ENCODE measurements at places on chromosomes 12 and 14.

- no peak for DNase-seq
Measured at GRCh38 chr12:26467351-26467750, 272.0 kb downstream of the SSPN start.

DNA sequence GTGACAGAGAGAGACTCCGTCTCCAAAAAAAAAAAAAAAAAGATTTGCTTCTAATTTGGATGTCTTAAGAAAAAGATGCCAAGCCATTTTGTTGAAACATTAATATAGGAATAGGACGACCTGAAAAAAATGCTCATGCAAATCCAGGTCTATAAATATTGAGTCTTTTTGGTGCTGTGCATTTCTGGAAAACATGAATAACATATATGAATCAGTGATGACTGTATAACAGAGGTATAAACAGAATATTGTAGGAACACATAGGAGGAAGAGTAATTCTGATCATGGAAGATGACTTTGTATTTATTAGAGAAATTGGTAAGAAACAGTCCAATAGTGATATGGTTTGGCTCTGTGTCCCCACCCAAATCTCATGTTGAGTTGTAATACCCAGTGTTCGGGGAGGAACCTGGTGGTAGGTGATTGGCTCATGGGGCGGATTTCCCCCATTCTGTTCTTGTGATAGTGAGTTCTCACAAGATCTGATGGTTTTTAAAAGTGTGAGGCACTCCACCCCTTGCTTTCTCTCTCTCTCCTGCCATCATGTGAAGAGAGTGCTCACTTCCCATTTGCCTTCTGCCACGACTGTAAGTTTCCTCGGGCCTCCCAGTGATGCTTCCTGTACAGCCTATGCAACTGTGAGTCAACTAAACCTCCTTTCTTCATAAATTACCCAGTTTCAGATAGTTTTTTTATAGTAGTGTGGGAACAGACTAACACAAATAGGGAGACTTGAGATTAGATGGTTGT lies 3.0 kb upstream of the SRSF5 start:
- DNase-seq = no peak

DNA sequence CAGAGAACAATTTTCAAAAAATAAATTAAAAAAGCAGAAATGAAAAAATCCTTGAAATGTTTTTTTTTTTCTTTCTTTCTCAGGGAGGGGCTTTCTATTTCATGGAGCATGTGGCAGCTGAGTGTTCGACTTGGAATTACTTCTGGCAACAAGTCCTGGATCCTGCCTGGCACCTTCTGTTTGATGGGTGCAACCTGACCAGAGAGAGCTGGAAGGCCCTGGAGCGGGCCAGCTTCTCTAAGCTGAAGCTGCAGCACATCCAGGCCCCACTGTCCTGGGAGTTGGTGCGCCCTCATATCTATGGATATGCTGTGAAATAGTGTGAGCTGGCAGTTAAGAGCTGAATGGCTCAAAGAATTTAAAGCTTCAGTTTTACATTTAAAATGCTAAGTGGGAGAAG lies 22.5 kb upstream of the HIGD1C start:
- DNase-seq = no peak

- DNase-seq = no peak
Measured at GRCh38 chr14:94427016-94427613, 25.5 kb downstream of the SERPINA11 start.

DNA sequence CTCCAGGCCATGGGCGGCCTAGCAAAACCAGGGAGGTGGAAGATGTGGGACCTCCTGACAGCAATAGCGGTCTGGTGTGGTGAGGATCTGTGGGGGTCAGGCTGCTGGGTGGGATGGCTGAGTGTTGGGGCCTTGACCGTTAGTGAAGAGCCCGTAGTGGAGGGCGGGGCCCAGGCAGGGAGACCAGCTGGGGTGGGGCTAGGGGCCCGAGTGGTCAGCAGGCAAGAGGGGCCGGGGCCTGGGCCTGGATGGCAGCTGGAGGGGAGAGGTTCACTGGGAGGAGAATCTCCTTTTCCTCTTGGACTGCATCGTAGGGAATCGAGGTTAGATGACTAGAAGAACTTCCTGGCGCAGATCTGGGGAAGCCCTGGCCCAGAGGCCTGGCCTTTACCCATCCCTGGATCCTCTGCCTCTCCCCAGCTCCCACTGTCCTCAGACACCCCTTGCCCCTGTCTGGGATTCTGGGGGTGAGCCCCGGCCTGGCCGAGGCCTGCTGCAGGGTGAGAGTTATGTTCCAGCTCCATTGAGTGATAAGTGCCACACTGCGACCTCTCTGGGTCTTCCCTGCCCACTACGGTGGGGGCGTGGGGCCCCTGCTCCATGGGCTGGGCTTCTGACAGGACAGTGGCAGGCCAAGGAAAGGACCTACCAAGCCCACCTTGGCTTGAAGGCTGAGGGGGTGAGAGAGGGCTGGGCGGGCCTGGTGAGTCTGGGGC lies 47.1 kb downstream of the KRT80 start:
- no peak for DNase-seq

- no peak for DNase-seq
Measured at GRCh38 chr14:86501611-86502010, 971.7 kb downstream of the FLRT2 start.

- DNase-seq = no peak
Measured at GRCh38 chr12:127861406-127861805, 405.6 kb upstream of the TMEM132C start.

DNA sequence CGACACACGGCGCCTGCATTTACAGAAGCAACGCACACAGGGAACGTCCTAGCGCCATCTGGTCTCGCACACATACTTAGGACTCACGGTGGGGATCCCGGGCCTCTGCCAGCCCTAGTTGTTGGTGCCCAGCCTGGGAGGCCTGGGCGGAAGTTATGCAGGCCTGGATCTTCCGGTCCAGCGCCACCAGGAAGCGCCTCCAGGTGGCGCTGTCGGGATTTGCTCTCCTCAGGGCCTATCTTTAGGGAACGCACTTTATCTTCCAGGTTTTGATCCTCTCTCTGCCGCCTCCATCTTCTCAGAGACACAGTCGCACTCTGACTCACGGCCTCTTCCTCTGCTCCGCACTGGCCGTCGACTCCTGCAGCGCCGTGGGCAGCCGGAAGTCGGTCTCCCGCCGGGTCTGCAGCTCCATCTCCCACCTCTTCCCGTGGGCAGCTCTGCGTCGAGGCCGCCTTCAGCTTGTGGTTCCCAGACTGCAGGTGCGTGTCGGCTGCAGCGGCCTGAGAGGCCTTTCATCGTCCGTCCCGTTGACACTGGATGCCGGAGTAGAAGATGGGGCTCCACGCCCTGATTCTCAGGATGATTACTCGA lies 760.4 kb downstream of the TMEM121 start:
- DNase-seq = no peak

DNA sequence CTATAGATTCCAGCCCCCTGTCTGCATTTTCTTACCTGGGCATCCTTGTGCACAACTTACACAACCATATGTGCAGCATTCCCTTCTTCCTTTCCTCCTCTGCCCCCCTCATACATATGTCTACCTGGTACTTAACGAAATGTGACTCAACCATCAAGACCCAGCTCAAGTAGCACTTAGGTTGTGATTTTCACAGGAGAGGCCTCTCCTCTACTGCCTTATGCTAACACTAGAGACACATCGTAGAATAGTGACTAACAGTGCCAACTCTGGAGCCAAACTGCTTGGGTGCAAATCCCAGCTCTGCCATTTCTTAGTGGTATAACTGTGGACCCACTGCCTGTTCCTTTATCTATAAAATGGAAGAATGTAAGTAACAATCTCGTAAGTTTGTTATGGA lies 24.1 kb upstream of the PLEKHA5 start:
- DNase-seq = no peak

GRCh38 chr14:104329793-104330192 lies 191.4 kb downstream of the KIF26A start:
- no peak for DNase-seq

- DNase-seq = no peak
Measured at GRCh38 chr12:15274561-15274967, 47.7 kb upstream of the PTPRO start.

DNA sequence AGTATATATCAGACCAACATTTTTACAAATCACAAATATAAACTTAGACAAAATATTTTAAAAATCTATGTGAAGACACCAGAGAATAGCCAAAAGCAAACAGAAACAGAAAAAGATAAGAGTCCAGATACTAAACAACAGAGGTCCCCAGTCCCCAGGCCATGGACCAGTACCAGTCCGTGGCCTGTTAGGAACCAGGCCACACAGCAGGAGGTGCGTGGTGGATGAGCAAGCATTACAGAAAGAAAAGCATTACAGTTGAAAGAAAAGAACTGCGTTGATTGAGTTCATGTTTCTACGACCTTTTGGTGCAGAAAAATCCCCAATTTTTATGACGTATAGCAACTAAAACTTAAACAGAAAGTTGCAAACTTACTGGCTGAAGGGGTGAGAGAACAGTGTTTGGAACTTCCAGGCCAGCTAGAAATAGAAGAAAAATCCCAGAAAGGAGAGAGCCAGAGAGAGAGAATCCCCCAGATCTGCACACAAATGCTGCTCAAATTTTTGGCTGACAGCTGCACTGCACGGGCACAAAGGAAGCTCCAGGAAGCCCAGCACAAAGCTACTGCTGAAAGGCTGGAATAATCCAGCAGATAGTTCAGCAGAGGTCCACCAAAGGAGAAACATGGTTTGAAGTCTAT lies 159.6 kb upstream of the C14orf180 start:
- DNase-seq = no peak

- DNase-seq = no peak
Measured at GRCh38 chr12:100348657-100349454, 8.0 kb upstream of the SLC17A8 start.

DNA sequence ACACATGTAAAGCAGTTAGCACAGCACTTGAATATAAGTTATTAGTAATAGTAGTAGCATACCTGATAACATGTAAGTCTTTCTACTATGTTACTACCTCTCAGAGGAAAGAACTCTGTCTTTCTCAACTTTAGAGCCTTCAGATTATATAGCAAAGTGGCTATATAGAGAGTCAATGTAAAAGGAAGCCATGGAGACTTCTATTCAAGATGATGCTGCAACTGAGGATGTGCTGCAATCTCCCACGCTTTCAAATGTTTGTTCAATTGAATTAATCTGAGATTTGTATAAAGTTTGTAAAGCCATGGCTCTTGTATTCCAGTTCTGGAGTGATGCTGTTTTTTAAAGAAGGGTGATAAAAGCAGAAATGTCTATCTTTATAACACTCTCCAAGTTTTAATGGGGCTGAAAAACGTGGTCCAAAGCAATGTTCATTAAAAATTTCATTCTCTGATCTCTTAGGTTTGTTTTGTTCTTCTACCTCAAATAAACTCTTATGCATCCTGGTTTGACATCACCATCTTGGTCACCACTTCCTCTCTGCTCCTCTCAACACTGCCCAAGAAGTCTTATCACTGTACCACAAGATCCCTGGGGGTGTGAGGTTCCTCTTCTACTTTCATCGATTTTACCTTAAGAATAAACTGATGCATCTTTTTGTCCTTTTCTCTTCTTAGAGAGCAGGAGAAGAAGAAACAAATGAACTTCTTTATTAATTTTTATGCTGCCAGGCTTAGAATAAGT lies 40.6 kb downstream of the C12orf42 start:
- DNase-seq = no peak

DNA sequence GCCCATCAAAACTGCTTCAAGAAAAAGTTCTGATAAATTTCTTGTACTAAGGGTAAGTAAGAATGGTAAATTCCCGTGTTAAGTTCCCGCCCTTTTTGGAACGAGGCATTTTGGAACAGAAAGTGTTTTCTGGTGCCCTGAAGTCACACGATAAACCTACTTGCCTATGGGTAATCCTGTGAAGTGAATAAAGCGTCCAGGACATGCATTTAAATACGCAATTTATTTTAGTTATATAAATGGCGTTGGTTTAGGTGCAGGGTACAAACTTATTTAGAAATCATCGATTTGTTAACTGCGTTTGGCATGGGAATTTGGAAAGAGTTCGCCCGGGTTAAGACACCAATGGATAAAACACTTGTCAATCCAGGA lies 715 bp upstream of the RAP1B start:
- no peak for DNase-seq

Measured in iPS DF 19.7 (cell line).